ENCODE measurements at places on chromosomes 5 and 9.

- H3K36me3 ChIP-seq, result no peaks in the 10 kb centered on the region
- no peaks in the 10 kb centered on the region for H3K27me3 ChIP-seq
- peak overlapping the region; percentile 53 for H3K27ac ChIP-seq
- peak; percentile 79 for DNase-seq
- H3K4me3 ChIP-seq, result no peak overlapping the region
Observed at GRCh38 chr5:135977375-135977928, 22.7 kb upstream of the LECT2 start.

DNA sequence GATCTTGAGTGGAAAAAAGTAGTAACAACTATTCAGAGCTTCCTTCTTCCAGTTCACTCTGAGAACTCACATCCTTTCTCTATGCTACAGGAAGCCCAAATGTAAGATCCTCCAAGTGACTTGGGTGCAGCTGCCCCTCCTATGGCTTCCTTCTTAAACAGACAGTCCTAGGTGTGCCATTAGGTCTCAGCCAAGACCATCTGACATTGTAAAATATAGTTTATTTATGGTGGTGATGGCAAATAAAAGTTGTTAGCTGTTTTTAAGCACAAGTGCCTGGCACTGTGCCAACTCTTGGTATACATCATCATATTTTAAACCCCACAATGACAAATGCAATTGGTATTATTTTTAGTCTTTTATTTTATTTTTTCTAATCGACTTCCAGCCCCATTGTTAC, 58.1 kb downstream of the TMEM252 start:
- no peak for DNase-seq

- H3K27ac ChIP-seq, result no peak overlapping the region
- H3K36me3 ChIP-seq, result no peaks in the 10 kb centered on the region
- H3K27me3 ChIP-seq, result no peaks in the 10 kb centered on the region
- no peak overlapping the region for H3K4me3 ChIP-seq
Observed at GRCh38 chr9:93082841-93083411, 13.1 kb upstream of the CARD19 start.

- H3K4me1 ChIP-seq, result no peaks in the 10 kb centered on the region
- H3K27me3 ChIP-seq, result no peaks in the 10 kb centered on the region
- no peak overlapping the region for H3K4me3 ChIP-seq
- H3K36me3 ChIP-seq, result no peaks in the 10 kb centered on the region
- no peak overlapping the region for H3K27ac ChIP-seq
Observed at GRCh38 chr5:40390281-40391149, 289.2 kb upstream of the PTGER4 start.

DNA sequence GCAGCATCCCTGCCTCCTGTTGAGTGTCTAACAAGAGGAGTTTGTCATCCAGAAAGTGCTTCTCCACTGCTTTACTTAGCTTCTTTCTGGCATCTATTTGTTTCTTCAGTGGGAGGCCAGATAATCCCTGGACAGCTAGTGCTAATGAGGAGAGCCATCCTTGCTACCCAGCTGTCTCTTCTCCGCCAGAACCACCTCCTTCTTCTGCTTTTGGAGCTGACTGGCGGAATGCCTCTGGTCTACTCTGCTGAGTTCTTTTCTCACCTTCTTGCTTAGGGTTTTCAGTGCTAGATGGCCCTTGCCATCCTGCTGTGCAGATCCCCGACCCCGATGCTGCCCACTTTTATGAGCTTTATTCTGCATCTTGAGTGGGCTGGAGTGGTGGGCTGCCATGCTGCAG, 145.8 kb downstream of the GPBP1 start:
- H3K4me1 ChIP-seq, result peaks cover 6% of the 10 kb centered on the region
- no peaks in the 10 kb centered on the region for H3K36me3 ChIP-seq
- no peak overlapping the region for H3K27ac ChIP-seq
- no peak for DNase-seq
- no peak overlapping the region for H3K4me3 ChIP-seq

DNA sequence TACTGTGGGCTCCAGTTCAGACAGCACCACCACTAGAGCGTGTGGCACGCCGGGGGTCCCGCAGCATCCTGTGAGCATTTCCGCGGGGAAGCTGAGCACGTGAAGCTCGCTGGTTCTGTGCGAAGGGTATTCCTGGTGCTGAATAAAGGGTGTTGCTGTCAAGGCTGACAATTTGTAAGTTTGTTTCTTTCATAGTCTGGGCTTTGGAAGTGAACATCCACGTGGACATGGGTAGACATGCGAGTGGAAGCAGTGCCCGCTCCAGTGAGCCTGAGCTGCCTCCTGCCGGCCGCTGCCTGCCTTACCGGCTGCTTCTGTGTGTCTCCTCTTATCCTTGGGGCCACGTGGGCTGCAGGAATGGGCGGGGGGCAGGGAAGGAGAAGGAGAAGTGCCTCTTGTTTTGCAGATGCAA, 14.7 kb downstream of the NDUFS6 start:
- no peaks in the 10 kb centered on the region for H3K36me3 ChIP-seq
- no peak overlapping the region for H3K27ac ChIP-seq
- no peaks in the 10 kb centered on the region for H3K4me1 ChIP-seq
- H3K27me3 ChIP-seq, result no peaks in the 10 kb centered on the region

DNA sequence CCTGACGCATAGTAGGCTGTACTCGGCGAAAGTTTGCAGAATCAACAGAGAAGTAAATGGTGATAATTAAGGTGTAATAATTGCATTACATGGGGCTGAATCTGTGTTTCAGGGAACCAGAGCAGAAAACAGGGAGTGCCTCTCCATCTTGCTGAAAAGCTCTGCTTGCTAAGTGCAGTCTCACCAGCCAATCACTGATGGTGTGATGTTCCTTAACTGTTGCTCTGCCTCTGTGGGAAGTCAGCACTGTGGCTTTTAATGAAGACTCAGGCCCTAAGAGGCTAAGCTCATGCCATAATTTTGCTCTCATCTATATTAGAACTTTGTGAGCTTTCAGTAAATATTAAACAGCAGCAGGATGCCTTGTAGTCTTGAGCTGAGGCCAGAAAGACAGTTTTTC, 4.5 kb downstream of the PHF24 start:
- H3K4me3 ChIP-seq, result no peak overlapping the region
- no peaks in the 10 kb centered on the region for H3K36me3 ChIP-seq
- H3K27ac ChIP-seq, result no peak overlapping the region
- H3K27me3 ChIP-seq, result peaks cover 65% of the 10 kb centered on the region
- no peak for DNase-seq

DNA sequence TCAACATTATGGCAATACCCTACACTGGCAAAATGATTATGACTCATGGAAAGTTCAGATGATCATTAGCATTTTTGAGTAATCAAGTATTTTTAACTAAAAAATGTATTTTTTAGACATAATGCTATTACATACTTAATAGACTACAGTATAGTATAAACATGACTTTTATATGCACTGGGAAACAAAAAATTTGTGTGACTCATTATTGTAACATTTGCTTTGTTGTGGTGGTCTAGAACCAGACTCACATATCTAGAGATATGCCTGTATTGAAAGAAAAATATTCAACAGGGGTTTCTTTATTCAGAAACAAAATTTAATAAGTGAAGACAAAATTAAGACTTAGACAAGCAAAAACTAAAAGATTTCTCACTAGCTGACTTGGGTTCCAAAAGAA, 385.3 kb upstream of the RIOK2 start:
- no peaks in the 10 kb centered on the region for H3K36me3 ChIP-seq
- H3K4me3 ChIP-seq, result no peak overlapping the region
- DNase-seq, result no peak
- no peaks in the 10 kb centered on the region for H3K4me1 ChIP-seq

- peaks cover 20% of the 10 kb centered on the region for H3K4me1 ChIP-seq
- no peak for DNase-seq
- H3K27ac ChIP-seq, result no peak overlapping the region
- H3K4me3 ChIP-seq, result no peak overlapping the region
- no peaks in the 10 kb centered on the region for H3K27me3 ChIP-seq
Observed at GRCh38 chr5:71923755-71924154, 183.5 kb upstream of the MAP1B start.

DNA sequence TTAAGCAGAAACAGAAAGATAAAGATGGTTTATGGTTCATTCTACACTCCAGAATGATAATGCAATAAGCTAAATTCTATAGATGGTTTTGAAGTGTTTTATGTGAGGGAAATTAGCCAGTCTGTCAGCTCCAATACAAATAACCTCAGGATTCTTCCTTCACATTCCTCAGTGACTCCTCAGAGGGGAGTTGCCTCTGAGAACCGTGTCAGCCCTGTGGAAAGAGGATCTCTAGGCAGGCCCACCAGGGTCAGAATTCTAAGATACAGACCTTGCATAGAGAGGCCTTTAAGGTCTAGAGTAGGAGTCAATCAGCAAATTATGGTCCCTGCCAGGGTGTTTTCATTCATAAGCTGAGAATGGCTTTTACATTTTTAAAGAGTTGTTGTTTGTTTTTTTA, 26.6 kb downstream of the RUSC2 start:
- DNase-seq, result peak; percentile 29
- H3K27me3 ChIP-seq, result no peaks in the 10 kb centered on the region
- H3K4me3 ChIP-seq, result no peak overlapping the region
- H3K4me1 ChIP-seq, result peaks cover 45% of the 10 kb centered on the region

GRCh38 chr5:22844155-22844554, 9.0 kb downstream of the CDH12 start:
- no peak overlapping the region for H3K4me3 ChIP-seq
- DNase-seq, result no peak
- no peaks in the 10 kb centered on the region for H3K36me3 ChIP-seq
- H3K4me1 ChIP-seq, result no peaks in the 10 kb centered on the region
- no peaks in the 10 kb centered on the region for H3K27me3 ChIP-seq

DNA sequence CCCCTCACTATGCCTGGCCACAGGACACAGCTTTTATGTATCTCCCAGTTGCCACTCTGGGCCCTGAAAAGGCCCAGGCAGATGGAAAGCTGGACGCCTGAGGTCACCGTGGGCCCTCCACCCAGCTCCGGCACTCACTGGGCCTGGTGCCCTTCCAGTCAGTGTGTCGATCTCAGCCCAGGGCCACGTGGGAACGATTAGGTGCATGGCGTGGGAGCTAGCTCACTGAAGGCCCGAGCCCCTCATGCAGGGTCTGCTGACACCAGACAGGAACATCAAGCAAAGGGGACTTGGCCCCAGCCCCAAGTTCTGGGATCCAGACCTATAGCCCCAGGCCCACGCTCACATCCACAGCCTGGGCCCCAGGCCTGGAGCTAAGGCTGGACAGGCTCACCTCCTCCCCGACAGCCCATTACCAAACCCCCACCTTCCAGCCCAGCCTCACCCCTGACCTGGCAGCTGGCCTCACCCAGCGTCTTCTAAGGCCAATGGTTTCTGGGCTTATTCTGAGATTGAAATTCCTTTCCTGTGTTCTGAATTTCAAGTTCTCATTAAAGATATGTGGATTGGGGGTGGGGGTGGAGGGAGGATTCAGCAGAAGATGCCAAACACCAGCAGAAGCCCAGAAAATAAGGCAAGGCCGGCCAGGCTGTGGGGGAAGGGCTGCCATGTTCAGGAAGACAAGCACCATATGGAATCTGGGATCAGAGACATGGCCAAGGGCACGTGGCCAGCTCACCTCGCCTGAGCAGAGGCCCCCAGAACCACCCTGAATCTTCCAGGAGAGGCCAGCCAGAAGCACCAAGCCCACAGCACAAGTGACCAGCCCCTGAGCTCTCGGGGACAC, 74.5 kb downstream of the ADAMTS2 start:
- H3K27ac ChIP-seq, result peak overlapping the region; percentile 62
- no peak for DNase-seq
- H3K36me3 ChIP-seq, result no peaks in the 10 kb centered on the region
- peaks cover 49% of the 10 kb centered on the region for H3K4me1 ChIP-seq

GRCh38 chr9:3049636-3050035, 205.7 kb upstream of the PUM3 start:
- no peak overlapping the region for H3K27ac ChIP-seq
- H3K4me1 ChIP-seq, result no peaks in the 10 kb centered on the region
- H3K4me3 ChIP-seq, result no peak overlapping the region
- H3K36me3 ChIP-seq, result no peaks in the 10 kb centered on the region

GRCh38 chr5:1999794-2000193, 117.1 kb upstream of the IRX4 start:
- H3K27ac ChIP-seq, result no peak overlapping the region
- H3K36me3 ChIP-seq, result no peaks in the 10 kb centered on the region
- no peaks in the 10 kb centered on the region for H3K4me1 ChIP-seq

DNA sequence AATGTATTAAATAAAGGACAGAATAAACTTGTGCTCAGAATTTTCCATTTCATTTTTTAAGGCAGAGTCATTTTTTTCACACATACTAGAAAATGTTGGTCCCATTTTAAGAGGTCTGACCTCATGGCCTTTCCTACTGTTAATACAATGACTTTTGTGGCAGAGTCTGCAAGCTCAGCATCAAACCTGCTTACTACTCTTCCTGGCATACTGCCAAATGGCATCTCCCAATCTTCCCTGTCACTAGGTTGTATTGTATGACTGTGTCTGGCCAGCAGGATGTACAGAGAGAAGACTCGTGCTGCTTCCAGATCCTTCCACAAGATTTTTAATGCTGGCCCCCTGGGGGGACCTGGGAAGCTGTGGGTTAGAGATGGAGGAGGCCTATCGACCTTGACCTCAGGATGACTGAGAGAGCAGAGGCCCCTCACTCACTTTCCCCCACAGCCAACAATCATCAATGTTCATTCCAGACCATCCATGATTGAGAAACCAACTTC, 64.7 kb downstream of the BARX1 start:
- DNase-seq, result no peak
- H3K27ac ChIP-seq, result no peak overlapping the region
- no peaks in the 10 kb centered on the region for H3K36me3 ChIP-seq
- H3K27me3 ChIP-seq, result no peaks in the 10 kb centered on the region
- H3K4me3 ChIP-seq, result no peak overlapping the region
- H3K4me1 ChIP-seq, result peaks cover 6% of the 10 kb centered on the region

DNA sequence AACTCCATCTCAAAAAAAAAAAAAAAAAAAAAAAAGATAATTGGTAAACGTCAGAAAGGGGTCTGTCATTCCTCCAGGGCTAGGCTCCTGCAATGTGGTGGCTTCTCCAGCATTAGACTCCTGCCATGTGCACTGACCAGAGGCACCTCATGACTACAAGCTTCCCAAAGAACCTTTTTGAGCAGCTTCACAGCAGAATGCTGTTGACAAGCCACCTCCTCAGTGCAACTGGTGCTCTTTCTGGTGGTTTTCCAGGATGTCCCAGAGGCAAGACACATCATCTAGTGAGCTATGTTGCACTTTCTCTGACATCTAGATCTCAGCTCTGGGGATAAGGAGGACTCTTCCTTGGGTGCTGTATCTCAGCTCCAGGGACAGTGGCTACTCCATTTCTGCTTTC, 11.6 kb downstream of the RPL37 start:
- H3K27ac ChIP-seq, result no peak overlapping the region
- no peak for DNase-seq
- no peaks in the 10 kb centered on the region for H3K4me1 ChIP-seq
- H3K4me3 ChIP-seq, result no peak overlapping the region
- no peaks in the 10 kb centered on the region for H3K36me3 ChIP-seq
